ENCODE measurements at places on chromosomes 2 and 18.

- no peak for DNase-seq
Measured at GRCh38 chr2:133848111-133848649, 279.9 kb upstream of the NCKAP5 start.

DNA sequence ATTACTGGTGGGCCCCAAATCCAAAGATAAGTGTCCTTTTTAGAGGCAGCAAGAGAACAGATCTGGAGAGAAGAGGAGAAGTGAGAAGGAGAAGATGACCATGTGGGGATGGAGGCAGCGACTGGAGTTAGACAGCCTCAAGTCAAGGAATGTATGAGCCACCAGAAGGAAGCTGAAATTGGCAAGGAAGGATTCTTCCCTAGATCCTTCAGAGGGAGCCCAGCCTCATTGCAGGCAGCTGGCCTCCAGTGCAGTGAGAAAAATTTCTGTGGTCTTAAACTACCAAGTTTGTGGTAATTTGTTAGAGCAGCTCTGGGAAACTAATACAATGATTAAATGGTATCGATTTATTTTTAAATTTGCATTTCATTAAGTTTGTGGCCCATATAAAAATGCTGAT lies 167.9 kb downstream of the NCKAP5 start:
- no peak for DNase-seq

DNA sequence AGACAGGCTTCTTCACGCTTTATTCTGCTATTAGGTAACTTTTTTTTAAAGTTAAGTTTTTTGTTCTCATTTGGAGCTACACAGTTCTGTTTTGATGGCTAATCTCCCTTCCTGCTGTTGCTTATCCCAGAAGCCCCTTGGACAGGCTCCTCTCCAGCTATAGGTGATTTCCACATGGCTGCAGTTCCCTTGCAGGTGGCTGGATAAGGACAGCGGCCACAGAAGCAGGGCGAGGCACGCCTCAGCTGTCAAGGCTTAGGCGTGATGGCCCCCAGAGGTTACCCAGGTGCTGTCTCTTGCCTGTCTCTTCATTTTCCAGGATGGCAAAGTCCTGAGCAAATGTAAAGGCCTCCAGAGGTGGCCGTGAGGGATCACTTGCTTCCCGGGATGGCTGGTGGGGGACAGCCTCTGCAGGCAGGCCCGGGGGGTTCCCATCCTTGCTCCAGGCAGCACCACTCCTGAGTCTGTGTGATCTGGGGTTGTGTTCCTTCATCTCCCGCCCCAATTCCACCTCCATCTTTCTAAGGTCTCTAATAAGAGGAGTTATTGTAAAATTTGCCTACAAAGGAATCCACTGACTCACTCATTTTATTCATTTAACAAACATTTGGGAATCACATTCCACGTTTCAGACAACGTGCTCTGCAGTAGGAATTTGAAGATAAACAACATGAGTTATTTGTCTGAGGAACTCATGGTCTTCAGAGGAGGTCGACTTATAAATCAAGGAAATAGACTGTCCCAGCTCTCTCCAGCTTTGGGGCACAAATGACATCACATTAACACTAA lies 53.4 kb downstream of the NAPG start:
- DNase-seq = peak; percentile 67

DNA sequence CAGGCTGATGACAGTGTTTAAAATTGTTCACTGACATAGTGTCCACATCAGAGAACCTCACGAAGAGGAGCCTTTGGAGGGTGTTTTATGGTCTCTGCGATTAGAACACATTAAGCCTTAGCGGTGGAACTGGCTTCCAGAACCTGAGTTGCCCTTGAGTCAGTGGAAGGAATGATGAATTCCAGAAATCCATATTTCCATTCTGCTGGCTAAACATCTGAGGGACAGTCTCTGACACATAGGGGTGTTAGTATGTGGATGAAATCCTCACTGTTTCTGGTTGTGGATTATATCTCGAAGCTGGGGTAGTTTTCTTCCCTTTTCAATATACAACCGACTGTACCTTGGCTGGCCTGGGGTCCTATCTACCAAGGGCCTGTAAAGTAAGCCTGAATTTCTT lies 4.0 kb downstream of the CASP10 start:
- no peak for DNase-seq

DNA sequence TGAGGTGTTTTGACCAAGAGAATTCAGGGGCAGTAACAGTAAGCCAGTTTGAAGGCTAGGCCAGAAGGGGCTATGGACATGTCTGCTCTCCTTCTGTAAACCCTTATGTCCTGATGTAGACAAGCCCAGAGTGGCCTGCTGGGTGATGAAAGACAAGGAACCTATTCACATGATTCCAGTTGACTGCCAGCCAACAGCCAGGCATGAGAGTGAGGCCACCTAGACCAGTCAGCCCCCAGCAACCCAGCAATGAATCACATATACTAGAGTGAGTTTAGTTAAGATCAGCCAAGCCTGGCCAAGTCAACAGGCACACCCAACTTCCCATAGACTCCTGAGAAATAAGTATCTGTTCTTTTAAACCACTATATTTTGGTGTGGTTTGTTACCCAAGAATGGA lies 1889.7 kb upstream of the CELF4 start:
- no peak for DNase-seq

GRCh38 chr18:25176518-25177042 lies 175.4 kb downstream of the ZNF521 start:
- DNase-seq = no peak

- DNase-seq = no peak
Measured at GRCh38 chr2:21332993-21333625, 209.3 kb downstream of the TDRD15 start.

DNA sequence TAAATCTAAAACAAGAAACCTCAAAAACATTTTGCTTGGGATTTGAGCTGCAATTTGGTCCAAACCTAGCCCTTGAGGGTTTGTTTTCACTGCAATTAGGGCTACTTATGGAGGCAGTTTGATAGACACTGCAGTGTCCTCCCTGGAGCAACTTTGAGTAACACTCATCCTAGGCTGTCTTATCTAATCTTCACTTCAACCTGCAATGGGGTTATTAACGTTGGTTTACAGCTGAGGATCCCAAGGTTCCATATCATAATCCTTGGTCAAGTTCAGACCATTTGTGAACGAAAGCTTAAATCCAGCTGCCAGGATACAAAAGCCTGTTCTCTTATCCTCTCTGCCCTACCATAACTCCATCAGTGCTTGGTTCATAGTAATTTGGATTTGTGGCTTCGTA lies 2.5 kb downstream of the ANXA4 start:
- DNase-seq = no peak

- no peak for DNase-seq
Measured at GRCh38 chr18:22547807-22548561, 130.3 kb upstream of the CTAGE1 start.

DNA sequence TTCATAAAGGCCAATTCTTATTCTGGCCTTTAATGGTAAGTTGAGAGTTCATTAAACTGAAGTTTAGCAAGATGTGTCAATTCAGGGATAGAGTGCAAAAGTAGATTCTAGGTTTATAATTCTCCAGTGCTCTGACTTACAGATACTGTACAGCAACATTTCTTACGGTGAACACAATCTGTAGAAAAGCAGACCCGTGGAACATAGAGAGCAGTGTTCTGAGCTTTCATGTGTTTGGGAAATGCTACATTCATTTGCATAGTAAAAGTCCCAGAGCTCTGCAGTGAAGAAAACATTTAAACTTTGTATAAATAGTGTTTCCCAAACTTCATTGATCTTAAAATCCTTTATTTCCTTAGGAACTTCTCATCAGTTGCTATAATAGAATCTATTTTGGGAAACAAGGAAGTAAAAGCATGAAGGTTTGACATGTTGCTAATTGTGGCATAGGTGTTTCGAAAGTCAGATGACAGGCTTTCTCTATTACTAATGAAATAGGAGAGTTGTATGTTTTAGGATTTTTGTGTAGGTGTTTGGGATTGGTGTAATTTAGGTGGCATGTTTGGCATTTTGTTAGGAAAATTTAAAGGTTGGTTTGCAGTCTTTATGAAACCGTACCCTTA lies 138.2 kb downstream of the ASXL3 start:
- DNase-seq = no peak

DNA sequence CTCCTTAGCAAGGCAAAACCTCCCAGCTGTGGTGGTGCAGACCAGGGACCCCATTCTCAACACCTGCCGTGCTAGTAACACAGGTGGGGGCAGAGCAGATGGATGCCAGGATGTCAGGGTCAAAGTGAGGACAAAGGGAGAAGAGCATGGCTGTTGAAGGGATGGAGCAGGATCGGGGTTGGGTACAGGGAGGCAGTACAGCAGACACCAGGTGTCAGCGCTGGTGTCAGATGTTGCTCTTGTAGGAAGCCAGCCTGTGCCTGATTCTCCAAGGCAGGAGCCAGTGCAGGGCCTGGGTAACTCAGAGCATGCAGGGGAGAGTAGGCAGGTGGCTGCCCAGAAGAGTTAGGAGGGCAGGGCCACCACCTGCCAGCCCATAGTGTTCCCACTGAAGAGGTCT lies 222.1 kb upstream of the SPRED2 start:
- DNase-seq = no peak

DNA sequence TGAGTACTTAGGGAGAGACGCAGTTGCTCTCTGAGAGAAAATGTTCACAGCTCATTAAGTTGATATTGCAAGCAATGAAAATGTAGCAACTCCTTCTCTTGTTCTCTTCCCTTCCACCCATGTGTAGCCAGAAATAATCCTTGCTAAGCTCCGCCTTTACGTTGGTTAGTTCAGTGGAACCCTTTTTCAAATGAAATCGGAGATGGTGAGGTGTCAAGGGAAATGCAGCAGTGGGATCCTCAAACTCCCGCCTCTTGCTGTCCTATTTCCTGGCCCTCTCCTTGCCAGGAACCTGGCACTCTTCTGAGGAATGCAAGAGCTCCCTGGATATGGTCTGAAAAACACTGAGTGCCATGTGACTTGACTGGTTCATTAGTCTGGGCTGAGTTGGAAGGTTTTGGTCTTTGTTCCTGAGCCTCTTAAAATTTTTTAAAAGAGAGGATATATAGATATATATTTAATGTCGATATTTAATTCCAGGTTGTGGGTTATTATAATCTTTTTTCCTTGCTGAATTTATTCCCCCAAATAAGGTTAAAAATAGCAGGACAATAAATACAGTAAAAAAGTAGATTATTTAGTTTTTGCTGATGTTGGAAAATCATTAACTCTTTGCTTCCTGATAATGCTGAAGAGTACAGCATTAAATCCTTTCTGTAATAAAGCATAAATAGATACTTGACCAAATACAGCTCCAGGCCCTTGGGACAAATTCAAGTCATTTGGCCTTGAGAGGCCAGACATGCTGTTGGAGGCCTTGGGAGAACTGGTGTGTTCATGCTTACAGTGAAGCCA lies 116.2 kb downstream of the EML6 start:
- DNase-seq = no peak

- DNase-seq = no peak
Measured at GRCh38 chr2:141137122-141137693, 993.6 kb downstream of the LRP1B start.

DNA sequence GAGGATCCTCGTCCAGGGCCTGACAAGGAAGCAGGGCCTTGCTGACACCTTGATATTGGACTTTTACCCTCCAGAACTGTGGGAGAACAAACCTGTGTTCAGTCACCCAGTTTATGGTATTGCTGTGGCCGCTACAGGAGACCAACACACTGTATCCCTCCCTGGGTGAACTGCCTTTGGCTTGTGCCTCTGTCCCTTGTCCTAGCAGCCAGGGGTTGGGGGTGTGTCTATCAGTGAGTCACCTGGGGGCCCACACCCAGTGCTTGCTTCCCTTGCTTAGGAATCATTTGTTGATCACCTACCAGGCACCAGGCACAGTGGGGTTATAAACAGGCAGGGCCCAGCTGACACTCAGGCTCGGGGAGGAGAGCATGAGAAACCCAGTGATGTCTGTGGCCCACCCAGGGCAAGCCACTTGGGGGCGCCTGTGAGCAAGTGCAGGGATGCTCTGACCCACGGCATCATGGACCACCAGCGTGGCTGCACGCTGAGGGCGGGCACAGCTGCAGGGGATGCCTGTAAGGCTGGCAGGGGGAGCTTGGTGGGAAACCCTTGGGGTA lies 17.1 kb downstream of the TMEM185B start:
- no peak for DNase-seq

- DNase-seq = peak; percentile 68
Measured at GRCh38 chr2:144519934-144520731, at the start of gene ZEB2. Gene ZEB2 (minus strand): TSS chr2:144520119. CDS start chr2:144517350, 2,769 bp downstream.

DNA sequence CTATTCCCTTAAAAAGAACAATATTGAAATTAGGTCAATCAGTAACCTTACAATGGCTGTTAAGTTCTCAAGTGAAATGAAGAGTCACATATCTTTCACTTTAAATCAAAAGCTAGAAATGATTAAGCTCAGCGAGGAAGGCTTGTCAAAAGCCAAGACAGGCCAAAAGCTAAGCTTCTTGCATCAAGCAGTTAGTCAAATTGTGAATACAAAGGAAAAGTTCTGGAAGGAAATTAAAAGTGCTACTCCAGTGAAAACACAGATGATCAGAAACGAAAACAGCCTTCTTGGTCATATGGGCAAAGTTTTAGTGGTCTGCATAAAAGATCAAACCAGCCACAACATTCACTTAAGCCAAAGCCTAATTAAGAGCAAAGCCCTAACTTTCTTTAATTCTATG lies 402.6 kb upstream of the ZEB2 start:
- no peak for DNase-seq

- DNase-seq = no peak
Measured at GRCh38 chr2:77713412-77713811, 191.2 kb upstream of the LRRTM4 start.

GRCh38 chr2:77228391-77228790 lies 293.8 kb downstream of the LRRTM4 start:
- no peak for DNase-seq
